GM20000 (cell line): ENCODE measurements at places on chromosomes 4 and X.

DNA sequence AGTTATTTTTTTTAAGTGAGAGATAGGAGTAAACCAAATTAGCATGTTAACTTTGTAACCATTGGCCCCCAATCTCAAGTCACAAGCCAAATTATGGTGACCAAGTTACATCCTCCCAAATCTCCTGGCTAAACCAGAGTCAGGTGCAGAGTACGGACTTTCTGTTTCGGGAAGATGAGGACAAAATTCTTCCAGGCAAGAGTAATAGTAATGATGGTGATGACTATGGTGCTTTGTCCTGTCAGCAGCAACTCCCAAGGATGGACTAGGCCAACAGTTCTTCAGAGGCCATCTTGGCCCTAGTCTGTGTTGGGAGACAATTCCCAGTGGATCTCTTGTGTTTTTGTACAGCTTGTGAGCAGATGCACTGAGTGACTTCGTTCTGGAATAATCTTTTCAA lies 148.8 kb downstream of the GPC3 start:
- no peak for DNase-seq

- DNase-seq = no peak
Observed at GRCh38 chr4:26032142-26032541, 118.1 kb downstream of the SMIM20 start.

DNA sequence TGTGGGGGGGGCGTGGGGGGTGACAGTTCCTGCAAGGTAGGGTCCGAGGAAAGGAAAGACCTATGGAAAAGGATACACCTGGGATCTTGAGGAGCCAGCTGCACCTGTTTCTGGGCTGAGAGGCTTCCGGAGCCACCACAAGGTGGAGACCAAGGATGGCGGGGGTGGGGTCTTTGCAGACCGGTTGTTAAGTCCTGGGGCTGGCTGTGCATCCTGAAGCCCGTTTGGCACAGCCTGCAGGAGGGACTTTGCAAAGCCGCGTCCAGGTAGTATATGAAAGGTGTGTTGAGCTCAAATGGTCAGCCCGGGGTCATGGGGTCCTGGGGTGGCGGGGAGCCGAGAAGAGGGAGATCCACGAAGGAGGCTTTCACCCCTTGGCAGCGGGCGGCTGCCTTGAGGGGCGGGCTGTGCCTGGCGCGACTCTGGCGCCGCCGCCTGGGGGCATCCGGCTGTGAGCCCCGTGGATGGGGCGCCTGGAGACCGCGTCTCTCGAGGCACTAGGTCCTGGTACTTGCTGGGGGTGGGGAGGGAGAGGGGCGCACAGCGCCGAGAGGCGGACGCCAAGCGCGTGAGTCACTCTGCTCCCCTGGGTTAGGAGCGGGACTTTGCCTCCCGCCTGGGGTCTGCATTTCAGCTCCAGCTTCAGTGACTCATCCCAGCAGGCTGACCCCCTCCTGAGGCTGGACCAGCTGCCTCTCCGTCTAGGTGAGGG lies 58.2 kb upstream of the DYNLT3 start:
- DNase-seq = no peak

GRCh38 chrX:76147106-76147505 lies 25.8 kb upstream of the PBDC1 start:
- DNase-seq = no peak

DNA sequence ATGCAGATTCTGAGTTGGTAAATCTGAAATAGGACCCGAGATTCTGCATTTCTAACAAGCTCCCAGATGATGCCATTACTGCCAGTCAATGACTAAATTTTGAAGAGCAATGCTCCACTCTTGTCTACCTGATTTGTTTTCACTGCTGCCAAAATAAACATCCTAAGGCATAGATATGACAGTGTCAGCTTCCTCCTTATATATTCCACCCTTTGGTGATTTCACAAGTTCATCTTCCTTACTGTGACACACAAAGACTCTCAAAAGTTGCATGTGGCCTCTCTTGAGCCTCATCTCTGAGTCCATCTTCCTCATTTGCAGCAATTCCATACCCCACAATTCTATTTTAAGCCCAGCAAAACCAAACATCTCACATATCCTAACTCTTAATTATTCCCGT lies 110.9 kb downstream of the FBXW7 start:
- no peak for DNase-seq

DNA sequence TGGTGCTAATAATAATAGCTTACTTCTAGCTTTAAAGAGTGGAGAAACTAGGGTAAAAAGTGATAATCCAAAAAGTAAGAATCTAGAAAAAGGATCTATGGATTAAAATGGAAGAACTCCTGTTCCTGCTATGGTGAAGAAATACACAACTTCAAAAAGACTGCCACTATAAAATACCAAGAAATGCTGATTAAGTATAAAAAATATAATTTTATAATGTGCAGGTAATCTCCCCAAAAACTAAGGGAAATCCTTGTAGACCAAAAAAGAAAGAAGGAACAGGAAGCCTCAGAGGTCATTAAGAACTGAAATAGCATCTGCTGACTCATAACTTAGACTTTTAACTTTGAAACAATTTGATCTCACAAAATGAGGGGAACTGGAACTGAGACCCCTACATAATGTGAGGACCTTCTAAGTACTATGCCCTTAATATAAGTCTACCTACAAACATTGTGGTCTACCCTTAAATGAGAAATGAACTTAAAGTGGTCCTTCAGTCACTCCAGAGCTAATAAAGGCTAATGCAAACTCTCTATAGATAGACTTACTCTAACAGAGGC lies 50.6 kb upstream of the SRPX start:
- DNase-seq = peak; percentile 13

GRCh38 chr4:44842531-44842930 lies 116.2 kb upstream of the GNPDA2 start:
- DNase-seq = no peak

GRCh38 chr4:141388481-141388880 lies 167.8 kb downstream of the ZNF330 start:
- no peak for DNase-seq

DNA sequence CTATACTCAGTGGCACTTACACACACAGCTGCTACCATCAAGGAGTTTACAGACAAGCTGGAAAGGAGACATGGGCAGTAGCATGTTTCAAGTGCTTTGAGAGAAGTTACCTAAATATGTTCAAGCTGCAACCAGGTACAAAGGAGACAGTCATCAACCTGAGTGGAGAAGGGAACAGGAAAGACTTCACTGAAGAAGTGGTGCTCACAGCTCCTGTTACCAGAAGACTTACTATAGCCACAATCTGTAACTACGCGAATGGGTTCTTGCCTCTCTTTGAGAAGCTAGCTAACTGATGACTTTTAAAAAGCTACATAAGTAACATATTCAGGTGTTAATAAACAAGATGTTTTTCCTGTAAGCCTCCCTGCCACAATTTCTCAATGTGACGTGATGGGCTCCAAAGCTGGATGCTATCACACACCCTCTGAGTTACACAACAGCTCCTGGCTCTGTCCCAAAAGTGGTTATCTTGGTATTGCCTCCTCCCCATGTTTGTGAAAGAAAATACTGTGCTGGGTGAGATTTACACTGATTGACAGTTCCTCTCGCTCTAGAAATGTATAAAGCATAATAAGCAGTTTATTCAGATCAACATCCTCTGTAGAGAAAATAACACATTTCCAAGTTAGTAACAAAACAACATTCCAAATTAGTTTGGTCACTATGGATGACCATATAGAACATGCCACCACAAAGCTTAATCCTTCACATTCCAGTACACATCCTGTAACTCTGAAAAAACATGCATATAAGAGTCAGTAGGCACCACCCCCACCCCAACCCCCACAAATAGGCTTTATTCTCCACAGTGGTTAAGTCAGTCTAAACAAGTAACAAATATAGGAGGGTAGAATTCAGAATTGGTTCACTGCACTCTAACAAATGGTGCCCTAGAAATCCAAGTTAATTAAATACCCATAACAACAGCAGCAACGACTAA lies 81.8 kb downstream of the FRYL start:
- no peak for DNase-seq

- DNase-seq = no peak
Observed at GRCh38 chr4:80655662-80656061, 320.1 kb downstream of the CFAP299 start.

- no peak for DNase-seq
Observed at GRCh38 chr4:81519856-81520255, 48.1 kb upstream of the RASGEF1B start.

GRCh38 chrX:136546371-136546781 lies 14.4 kb downstream of the VGLL1 start:
- DNase-seq = no peak

DNA sequence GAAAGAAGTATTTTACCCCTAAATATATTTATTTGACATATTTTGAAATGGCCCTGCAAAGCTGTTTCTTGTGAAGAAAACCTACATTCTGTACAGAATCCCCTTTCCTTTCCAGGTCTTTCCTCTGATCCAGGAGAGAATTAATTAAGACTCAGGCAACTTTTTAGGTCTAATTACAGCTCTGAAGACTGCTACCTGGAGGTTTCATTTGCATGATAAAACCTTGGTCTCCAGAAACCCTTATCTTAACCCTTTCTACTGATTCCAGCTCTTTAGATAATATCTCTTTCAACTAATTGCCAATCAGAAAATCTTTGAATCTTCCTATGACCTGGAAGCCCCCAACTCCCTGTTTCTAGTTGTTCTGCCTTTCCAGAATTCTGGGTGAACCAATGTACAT lies 224.0 kb downstream of the FAM47A start:
- DNase-seq = no peak

DNA sequence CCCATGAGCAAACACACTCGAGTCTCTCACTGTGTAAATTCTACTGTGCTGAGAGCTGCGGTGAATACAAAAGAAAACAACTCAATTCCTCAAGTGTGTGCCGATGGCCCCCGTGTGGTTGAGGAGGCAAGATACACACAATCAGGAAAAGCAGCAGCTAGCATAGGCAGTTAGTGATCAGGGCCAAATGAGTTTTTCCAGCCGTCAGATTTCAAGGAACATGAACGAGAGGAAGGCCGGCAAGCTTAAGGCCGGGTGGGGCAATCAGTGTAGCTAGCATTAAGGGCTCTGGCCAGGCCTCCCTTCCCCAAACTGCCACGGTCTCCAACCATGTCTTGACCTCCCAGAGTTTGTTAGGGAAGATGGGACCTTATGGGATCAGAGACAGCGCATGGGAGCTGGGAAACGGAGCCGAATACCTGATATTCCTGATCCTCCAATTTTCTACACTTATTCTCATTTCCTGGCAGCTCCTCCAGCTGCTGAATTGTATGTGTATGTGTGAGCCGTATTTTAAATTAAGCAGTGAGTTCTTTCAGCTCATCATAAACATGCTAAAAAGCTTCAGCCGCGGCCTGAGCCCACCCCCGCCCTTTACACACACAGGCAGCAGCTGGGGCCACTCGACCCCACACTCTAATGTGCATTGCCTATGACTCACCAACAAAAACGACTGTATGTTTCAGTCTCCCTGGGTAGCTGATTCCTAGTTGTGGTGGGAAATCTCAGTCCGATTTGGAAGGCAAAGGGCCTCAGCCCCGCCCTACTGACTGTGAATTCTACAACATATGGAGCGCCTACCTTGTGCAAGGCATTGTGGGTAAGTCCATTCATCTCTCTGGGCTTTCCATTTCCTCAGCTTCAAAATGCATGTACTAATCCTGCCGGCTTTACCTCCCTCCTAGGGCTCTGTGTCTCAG lies 59.9 kb downstream of the RTL9 start:
- no peak for DNase-seq

DNA sequence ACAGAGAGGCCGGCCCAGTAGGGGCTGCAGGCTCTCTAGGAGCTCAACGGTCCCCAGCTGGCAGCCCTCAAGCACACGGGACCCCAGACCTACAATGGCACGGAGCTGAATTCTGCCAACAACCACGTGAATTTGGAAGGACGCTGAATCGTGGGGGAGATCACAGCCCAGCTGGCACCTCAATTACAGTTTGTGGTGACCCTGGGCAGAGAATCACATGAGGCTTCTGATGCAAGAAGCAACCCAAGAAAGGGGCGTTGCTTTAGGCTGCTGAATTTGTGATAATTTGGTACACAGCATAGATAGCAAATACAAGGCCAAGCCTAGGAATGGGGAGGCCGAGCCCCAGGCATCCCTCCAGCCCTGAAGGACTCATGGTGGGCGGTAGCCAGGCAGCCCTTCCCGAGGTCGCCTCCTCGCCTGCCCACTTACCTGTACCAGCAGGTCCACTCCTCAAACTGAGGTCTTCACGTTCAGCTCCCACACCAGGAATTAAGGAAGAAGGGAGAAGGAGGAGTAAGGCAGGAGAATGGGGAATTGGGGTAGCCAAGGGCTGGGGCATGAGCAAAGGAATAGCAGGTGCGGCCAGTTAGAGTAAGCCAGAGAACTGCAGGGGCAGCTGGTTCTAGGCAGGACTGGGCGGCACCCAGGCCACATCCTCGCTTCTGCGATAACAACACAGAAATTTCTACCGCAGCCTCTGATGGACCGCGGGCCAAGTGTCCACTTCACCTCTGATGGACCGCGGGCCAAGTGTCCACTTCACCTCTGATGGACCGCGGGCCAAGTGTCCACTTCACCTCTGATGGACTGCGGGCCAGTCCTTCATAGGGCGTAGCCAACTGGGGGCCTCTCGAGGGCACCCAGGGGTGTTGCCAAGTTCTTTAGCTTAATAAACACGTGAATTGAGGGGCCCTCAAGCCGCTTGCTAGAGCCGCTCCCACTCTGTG lies 23.4 kb upstream of the HTRA3 start:
- DNase-seq = no peak

- peak; percentile 32 for DNase-seq
Observed at GRCh38 chrX:22526339-22526738, 253.6 kb downstream of the CBLL2 start.

DNA sequence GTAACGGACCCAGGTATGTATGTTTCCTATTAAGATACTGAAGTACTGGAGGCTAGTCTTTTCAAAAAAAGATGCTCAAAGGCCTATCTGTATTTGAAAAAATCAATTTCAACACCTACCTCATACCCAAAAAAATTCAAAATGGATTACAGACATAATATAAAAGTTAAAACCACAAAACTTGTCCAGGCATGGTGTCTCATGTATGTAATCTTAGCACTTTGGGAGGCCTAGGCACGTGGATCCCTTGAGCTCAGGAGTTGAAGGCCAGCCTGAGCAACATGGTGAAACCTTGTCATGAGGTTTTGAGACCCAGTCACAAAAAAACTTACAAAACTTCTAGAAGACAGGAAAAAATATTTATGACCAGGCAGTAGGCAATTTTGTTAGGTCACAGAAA lies 16.7 kb downstream of the RBMX start:
- no peak for DNase-seq
